Naive thymus-derived CD8-positive, alpha-beta T cell (primary cell): ENCODE measurements at places on chromosomes 13 and 19. TPM values are rescaled to one million over a fixed set of nuclear protein-coding genes. Genes with fewer than 3 reads are reported as not detected.

The FUT1 gene
- total RNA-seq = not detected

The C1QTNF9B gene
- total RNA-seq = not detected

DNA sequence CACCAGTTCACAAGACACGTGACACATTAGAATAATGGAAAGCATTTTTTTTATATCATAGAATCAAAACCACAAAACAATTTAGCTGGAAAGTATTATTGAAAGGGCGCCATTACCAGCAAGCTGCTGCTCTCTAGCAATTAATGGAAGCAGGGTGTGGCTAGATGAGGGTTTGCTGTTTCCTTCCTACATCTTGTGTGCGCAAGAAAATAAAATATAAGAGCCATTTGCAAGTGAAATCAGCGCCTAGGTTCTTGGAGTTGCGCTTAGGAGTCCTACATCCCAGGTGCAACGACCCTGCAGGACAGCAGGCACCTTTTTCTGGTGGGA lies 140.9 kb downstream of the ZNF536 start:
- no peak for DNase-seq

DNA sequence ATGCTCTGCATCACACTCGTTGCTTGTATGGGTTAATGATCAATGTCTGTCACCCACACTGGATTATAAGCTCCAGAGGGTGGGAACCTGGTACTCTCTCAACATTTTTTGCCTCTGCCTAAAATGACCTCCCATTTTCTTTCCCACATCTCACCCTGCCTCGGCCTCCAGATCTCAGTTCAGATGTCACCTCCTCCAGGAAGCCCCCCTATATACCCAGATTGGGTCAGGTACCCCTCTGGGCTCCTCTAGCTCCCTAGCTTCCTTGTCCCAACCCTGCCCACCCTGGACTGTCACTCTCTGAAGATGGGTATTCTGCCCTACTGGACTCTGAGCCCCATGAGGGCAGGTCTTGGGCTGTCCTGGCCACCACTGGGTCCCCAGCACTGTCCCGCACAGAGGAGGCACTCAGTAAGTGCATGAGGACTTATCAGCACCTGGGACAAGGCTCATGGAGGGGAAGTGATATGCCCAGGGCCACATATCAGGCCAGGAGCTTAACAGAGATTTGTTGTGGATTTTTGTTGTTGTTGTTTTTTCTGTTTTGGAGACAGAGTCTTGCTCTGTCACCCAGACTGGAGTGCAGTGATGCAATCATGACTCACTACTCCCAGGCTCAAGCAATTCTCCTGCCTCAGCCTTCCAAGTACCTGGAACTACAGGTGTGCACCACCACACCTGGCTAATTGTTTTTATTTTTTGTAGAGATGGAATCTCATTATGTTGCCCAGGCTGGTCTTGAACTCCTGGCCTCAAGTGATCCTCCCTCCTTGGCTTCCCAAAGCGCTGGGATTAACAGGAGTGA lies 23.8 kb downstream of the PRKD2 start:
- DNase-seq = no peak

The EDNRB gene
- not detected for total RNA-seq

DNA sequence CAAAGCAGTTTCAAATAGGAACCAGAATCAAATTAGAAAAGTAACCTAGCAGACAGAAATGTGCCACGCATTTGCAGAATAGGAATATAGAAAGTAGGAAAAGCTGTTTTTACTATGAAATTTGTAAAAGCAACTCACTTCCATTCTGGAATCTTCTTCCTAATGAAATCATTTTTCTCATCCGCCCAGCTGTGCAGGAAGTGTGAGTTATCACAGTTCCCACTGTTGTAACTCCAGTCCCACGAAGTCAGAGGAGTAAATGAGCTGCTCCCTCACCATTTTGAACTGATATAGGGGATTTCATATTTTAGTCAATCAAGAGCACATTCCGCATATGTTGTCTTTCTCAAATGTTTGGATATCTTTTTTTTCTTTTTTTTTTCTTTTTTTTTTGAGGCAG lies 230.8 kb downstream of the TBC1D4 start:
- no peak for DNase-seq

The SIGLEC7 gene
- total RNA-seq = not detected
